ENCODE measurements at places on chromosomes 12 and 14.

GRCh38 chr12:92739113-92739512 is 36.3 kb downstream of the PLEKHG7 start:
- no peak for DNase-seq

DNA sequence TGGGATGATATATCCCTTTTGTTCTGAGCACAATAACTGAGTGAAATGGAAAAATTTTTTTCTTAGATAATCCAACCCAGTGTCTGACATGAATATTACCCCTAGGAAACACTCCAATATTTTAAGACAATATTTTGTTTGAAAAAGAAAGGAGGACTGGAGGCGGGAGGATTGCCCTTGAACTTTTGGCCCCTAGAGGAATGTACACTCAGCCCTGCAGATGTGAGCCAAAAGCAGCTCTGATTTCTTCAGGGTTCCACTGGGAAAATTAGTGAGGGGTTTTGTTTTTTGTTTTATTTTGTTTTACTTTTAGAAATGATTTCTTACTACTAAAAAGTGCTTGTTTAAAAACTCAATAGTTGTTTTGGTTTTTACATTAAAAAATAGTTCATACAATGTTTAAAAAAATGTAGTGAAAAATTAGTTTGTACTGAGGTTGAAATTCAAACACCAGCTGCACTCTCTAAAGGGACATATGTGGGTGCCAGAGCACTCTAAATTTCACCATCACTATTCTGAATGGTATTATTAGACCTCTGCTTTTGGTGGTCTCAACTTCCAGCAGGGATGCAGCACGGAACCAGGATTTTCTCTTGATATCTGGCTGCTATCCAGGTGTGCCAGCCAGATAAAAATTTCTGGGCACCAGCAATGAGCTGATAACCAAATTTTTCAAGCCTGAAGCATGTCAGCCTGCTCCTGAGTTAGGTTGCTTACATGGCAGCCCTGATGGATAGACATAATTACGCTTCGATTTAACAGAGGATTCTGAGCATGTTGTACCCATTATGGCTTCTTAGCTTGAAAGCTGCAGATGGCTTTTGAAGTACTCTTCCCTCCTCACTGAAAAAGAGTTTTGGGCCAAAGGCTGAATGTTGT is 141.9 kb downstream of the ANO6 start:
- no peak for DNase-seq

DNA sequence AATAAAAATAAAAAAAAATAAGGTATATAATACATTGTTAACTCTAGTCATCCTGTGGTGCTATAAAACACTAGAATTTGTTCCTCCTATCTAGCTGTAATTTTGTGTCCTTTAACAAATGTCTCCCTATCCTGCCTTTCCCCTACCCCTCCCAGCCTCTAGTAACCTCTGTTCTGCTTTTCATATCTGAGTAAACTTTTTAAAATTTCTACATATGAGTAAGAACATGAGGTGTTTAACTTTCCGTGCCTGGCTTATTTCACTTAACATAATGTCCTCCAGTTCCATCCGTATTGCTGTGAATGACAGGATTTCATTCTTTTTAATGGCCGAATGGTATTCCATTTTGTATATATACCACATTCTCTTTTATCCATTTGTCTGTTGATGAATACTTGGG is 71.3 kb upstream of the GNG2 start:
- DNase-seq = no peak

GRCh38 chr12:128783129-128783574 is 40.6 kb downstream of the SLC15A4 start:
- DNase-seq = peak; percentile 82

DNA sequence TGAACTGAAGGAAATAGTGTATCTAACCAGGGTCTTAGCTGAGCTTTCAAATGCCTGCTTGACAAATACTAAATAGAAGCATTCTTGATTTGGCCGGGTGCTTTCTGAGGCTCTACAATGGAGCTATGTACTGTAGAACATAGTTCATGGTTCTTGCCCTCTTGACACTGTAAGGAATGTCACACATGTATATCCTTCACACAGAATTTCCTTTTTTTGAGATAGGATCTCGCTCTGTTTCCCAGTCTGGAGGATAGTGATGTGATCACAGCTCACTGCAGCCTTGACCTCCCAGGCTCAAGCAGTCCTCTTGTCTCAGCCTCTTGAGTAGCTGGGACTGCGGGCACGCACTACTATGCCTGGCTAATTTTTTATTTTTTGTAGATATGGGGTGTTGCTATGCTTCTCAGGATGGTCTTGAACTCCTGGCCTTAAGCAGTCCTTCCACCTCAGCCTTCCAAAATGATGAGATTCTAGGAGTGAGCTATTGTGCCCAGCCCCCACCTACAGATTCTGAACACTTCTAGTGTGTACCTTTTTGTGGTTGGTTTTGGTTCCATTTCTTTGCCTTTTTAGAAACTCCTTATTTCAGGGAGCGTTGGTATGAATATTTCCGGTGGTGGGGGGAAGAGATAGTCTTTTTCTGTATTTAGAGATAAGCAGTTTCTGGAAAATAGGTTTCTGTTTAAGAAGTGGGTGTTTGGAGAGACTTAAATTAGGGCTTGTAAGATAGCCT is 4.2 kb downstream of the MLXIP start:
- no peak for DNase-seq

DNA sequence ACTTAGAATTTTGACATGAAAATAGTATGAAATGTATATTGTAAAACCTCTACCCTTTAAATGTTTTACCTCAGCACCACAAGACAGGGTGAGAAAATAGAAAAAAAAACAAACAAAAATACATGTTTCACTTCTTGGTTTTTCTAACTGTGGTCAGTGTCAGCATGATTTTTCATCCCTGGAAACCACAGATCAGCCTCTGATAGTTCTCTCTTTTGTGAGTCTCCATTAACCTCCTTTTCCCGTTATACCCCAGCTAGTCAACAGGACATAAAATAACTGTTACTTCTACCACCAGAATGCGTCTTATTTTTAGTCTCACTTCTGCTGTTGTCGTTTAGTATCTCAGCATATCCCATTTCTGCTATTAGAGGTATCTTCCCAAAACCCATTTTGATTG is 48.3 kb upstream of the KCNMB4 start:
- no peak for DNase-seq

DNA sequence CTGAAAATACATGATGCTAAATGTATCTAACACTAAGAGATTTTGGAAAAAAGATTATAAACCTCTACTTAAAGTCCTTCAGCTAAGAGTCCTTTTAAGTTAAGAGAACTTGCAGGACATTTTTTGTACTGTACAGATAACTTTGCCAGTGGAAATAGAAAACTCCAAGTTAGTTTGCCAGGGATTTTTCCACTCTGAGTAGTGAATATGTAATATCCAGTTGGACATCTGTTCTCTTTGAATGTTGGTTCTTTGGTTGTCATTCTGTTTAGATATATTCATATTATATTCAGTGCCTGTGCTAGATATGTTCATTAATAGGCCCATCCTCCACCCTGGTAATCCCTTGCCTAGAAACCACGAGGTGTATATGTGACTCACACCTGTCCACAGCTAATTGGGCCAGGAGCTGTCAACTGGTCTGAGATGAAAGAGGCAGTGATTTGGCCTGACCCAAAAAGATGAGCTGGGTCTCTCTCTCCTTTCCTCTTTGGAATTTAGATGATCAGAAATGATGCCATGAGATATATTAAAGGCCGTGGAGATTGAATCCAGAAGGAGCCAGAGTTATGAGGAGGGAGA is 261.0 kb upstream of the LRIG3 start:
- no peak for DNase-seq

DNA sequence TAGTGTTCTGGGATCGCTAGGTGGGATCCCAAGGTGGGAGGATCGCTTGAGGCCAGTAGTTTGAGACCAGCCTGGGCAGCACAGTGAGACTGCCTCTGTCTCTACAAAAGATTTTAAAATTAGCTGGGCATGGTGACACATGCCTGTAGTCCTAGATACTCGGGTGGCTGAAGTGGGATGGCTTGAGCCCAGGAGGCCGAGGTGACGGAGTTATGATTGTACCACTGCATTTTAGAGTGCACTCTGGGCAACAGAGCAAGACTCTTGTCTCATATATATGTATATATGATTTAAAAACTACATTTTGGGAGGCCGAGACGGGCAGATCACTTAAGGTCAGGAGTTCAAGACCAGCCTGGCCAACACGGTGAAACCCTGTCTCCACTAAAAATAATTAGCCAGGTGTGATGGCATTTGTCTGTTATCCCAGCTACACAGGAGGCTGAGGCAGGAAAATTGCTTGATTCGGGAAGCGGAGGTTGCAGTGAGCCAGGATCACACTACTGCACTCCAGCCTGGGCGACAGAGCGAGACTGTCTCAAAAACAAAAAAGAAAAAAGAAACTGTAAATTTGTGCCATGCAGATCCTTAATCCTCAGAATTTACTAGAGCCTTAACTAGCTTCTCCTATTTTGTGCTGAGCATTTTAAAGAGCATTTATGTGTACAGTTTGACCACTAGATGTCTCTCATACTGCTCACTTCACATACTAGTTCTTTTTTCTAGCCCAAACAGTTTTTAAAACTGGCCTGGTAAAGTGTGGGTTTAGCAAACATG is 114.8 kb downstream of the MON2 start:
- DNase-seq = no peak

- DNase-seq = no peak
Observed at GRCh38 chr12:21502164-21502496, 541 bp downstream of the GOLT1B start.

- no peak for DNase-seq
Observed at GRCh38 chr14:100062590-100062989, 2.6 kb upstream of the EVL start.

DNA sequence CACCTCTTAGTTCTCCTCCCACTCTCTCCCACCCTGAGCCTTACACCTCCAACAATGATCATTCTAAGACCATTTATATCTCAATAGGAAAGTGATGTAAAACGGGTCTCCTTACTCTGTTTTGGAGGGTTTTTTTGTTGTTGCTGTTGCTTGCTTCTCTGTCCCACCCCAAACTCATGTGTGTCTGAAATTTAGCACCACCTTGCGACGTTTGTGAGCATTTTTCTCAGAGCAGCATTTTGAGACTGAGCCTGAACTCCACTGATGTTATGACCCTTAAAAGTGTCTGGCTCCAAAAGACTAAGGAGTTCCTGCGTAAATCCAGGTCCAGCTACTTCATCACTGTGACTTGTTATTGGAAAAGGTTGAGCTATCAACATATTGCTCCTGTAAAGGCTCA is 155.0 kb downstream of the DAD1 start:
- no peak for DNase-seq

DNA sequence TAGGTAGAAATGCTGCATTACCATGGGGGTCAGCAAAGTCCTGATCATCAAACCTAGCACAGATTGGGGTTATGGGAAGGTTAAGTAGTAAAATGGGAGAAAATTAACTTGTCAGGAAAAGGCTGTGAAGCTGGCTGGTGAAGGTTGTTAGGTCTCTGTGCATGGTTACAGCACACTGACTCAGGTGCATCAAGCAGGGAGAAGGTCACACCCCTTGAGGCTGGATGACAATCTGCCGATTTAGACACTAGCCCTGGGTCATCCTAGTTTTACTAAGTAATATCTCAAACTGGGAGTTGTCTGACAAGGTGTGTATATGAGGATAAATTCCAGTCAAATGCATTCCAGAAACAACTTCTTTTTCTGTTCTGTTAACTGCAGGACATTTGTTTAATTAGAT is 271.1 kb upstream of the LRIG3 start:
- no peak for DNase-seq

DNA sequence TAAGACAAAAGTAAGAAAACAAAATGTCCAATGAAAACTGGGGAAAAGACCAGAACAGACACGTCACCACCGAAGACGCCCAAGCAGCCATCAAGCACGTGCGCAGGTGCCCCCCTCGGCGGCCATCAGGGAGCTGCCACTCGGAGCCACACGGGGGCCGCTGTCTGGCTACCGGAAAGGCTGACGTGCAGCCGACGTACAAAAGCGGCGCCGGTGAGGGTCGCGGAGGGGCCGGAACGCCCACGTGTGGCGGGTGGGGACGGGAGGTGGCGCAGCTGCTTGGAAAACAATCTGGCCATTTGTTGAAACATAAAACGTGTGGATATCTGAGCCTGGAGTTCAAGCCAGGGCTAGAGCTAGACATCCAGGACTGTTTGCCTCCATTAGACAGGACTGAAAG is 60.7 kb downstream of the GALNT9 start:
- DNase-seq = no peak

DNA sequence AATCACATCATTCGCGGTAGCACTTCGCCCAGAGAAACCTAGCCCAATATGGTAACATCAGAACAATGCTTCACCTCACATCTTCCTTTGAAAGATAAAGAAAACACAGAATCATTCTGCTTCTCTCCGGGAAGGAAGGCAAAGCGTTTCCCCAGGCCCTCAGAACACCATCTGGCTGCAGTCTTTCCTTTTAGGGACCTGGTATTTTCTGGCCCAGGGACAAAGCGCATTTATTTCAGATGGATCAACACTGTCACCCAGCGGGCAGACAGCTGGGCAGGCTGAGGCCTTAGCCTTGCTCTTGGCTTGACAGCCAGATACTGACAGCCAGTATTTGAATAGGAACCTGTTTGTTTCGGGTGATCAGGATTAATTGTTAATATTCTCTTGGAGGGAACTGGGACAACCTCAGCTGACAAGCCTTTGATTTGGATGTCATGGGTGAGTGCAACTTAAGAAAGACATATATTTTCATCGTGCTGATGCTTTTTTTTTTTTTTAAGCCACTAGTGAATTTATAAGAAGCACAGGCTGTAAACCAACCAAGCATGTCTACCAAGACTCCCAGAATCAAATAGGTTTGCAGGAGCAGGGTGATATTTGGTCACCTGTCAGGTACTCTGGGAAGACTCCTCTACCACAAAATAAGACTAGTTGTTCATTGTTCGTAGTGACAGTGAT is 118.9 kb downstream of the VEZT start:
- no peak for DNase-seq

DNA sequence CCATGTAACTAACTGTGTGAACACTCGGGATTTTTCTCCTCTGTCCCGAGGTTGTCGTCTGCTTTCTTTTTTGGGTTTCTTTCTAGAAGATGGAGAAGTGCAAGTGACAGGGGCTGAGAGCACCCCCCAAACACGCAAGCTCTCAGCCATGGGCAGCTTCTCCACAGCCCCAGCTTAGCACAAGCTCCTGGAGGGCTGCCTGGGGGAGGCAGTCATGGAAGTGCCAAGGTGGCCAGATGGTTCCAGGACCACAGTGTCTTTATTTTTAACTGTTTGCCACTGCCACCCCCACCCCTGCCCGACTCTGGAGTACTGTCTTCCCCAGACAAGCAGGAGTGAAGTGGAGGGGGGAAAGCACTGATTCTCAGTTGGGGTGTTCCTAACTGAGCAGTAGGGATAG is 58.2 kb downstream of the ST8SIA1 start:
- DNase-seq = no peak

- DNase-seq = no peak
Observed at GRCh38 chr14:102654298-102654697, 61.8 kb downstream of the RCOR1 start.
